G401 (cell line): ENCODE measurements at places on chromosomes 12 and 14. TPM values are rescaled to one million over a fixed set of nuclear protein-coding genes. Genes with fewer than 3 reads are reported as not detected.

- DNase-seq, result no peak
These were observed 122.3 kb upstream of the ATF1 start for GRCh38 chr12:50641566-50641965.

- DNase-seq, result peak; percentile 92
These were observed at the start of gene DNAL1 for GRCh38 chr14:73644531-73645247. Gene DNAL1 (plus strand): TSS chr14:73644986. CDS start chr14:73645040, 54 bp downstream.

- DNase-seq, result peak; percentile 85
These were observed 25.0 kb downstream of the HIP1R start for GRCh38 chr12:122860040-122860853.

Gene RASSF9
- 0.31 TPM in 1 of 2 replicates, not detected in the other for total RNA-seq

GRCh38 chr12:43028826-43029225 is 439.3 kb upstream of the PRICKLE1 start:
- DNase-seq, result no peak

DNA sequence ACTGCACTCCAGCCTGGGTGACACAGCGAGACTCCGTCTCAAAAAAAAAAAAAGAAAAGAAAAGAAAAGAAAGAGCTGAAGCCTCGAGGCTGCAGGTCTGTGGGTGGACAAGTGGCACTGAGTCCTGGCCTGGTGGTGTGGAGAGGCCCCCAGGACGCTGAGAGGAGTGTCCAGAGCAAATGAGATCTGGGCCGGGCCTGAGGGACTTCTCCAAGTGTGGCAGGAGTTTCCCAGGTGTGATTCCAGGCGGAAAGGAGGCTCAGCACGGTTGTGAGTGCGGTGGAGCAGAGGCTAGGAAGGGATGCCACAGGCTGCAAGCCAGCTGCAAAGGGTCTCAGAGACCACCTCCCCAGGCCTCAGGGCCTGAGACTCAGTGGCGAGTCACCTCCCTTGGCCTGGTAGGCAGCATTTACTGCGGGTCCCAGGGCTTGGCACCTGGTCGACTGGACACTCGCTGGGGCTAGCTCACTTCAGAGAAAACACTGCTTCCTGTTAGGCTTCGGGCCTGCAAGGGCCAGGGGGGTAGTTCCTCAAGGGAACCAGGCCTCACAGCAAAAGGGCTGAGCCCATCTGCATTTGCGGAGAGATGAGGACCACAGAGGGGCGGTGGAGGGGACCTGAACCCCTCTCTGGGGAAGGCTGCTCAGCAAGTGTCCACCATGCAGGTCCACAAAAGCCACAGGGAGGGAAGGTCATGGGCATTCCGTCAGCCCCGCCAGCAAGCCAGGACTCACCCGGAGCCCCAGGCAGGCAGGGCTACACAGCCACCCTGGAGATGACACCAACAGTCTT is 11.7 kb downstream of the TTC7B start:
- no peak for DNase-seq

GRCh38 chr14:52241087-52241793 is 26.3 kb upstream of the PTGDR start:
- DNase-seq, result no peak

Gene KCNJ8
- not detected in 2 replicates for total RNA-seq

Gene KRT7
- total RNA-seq, result 0.49 TPM in 1 of 2 replicates, not detected in the other

DNA sequence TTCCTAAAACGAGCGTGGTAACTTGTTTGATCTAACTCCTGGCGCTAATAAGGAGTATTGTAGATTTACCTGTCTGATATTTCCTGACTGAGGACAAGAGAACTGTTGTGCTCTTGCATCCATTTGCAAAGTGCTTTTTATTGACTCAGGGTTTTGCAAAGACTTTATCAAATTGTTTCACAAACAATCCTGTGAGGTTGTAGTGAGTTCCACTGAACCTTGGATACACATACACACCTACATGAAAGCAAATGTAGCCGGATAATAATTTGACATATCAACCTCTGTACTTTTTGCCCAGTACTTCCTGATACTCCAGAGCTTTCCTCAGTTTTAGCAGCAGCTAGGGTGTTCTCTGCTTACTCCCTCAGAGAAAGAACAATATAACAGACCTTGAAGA is 6.7 kb upstream of the PTGER2 start:
- no peak for DNase-seq

Gene P2RX7
- not detected in 2 replicates for total RNA-seq

Gene TSPAN19
- not detected in 2 replicates for total RNA-seq

- DNase-seq, result no peak
These were observed 9.7 kb upstream of the CACNA1C start for GRCh38 chr12:2043054-2043453.

DNA sequence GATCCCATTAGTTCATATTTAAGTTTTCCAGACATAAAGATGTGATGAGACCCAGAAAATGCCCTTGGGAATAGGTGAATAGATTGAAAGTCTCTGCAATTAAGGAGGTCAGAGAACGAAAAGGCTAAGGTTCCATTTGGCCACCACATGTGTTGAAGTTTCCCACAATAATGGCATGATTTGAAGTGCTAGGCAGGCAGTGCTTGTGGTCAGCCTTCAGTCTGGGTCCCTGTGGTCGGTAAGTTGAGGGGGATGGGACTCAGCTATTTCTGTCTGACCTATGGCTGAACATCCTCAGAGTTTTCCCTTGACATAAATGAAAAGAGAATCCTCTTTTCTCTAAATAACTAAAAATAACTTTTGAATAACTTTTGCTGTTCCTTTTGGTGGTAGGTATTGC is 92.4 kb downstream of the PELI2 start:
- no peak for DNase-seq

- no peak for DNase-seq
These were observed 59.8 kb downstream of the FOS start for GRCh38 chr14:75338398-75338797.

- DNase-seq, result no peak
These were observed at the start of gene BIN2 for GRCh38 chr12:51323966-51324895. Gene BIN2 (minus strand): TSS chr12:51324174. CDS start chr12:51324102, 72 bp downstream.

DNA sequence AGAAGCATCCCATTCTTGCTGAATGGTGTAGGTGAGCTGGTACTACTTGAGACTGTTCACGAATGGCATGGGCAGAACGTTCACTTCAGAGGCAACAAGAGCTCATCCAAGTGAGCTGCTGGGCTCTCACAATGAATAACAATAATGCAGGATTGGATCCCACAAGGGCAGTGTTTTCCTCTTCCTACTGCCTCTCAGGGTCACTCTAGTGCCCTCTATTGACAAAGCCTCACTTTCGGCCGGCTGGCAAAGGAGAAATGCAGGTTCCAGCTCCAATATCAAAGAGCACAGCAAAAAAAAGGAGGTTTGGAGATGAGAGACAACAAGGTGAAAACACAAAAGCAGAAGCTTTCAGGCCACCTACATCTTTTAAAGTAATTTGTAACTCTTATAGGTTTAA is 74.6 kb upstream of the MYF6 start:
- no peak for DNase-seq

- no peak for DNase-seq
These were observed 52.6 kb upstream of the RIC8B start for GRCh38 chr12:106721915-106722314.

DNA sequence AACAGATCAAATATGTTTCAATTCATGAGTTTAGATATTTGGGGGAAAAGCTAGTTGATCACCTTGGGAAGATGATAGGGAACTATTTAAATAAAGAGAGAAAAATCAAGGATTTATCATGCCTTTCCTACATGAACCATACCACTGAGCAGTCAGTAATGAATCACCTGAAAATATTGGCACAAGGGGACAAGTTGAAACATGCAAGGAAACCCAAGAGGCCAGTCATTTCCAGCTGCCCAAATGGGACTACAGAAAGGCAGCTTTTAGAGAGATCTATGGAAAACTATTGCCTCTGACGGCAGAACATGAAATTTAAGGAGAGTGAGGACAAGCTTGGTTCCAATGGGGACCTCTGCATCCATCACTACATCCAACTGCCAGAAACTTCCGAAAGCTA is 14.1 kb upstream of the ETV6 start:
- no peak for DNase-seq

DNA sequence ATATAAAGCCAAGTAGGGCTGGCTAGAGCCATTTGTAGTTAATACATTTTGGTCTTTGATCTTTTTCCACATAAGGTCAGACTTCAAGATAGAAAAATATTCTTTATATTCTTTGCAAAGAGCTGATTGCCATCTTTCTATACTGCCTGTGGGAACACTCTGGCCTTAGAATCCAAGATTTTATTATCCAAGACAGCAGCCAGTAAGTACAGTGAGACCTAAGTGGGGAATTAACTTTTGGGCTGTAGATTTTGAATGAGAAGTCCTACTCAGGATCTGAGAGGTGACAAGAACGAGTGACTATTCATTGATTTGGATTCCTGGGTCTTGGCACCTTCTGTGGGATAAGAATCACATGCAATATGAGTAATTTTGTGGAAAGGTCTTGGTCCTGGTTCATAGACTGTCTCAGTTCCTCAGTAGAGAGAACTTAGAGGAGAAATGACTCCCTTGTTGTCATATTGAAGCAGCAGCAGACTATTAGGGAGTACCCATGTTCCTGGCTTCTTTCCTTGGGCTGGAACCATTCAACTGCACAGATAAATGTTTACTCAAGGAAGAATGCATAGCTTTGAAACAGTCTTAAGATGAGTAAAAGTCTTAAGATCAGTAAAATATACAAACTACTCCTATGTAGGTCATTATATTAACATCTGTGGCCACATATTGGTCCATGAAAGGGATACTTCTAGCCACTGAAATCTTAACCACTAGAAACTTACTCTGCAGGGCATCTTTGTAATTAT is 353.8 kb downstream of the RAD51B start:
- DNase-seq, result no peak

DNA sequence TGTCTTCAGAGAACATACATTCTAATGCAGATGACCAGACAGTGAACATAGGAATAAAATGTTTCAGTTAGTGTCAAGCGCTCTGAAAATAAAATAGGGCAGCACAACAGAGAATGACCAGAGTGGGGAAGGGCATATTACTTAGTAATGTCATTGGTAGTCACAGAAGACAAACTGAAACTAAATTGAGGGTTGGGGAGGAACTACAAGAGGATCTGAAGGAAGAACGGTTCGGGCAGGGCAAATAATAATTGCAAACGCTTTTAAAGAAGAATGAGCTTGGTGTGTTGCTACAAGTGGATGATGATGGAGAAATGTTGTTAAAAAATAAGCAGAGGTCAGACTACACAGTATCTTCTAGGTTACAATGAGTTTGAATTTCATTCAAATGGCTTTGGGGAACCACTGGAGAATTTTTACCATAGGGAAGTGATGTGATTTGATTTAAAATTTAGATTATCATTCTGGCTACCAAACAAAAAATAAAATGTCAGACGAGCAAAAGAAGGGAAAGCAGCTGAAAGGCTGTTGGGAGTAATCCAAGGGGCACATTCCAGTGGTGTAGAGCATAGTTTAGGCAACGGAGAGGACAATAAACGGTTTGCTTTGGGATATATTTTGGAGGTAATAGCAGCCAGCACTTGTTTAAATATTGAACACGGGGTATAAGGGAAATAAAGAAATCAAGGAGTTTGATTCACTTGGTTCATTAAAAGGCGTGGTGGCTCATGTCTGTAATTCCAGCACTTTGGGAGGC is 56.3 kb upstream of the SLC6A13 start:
- DNase-seq, result no peak

GRCh38 chr12:130838284-130838950 is 633 bp downstream of the STX2 start:
- peak; percentile 51 for DNase-seq

Gene ERP27
- not detected in 2 replicates for total RNA-seq

GRCh38 chr14:22547313-22547947 is 41.6 kb downstream of the DAD1 start:
- no peak for DNase-seq

Gene ADCY6
- 23.1 and 29.8 TPM in 2 replicates for total RNA-seq

Gene LRRC43
- total RNA-seq, result not detected in 2 replicates

DNA sequence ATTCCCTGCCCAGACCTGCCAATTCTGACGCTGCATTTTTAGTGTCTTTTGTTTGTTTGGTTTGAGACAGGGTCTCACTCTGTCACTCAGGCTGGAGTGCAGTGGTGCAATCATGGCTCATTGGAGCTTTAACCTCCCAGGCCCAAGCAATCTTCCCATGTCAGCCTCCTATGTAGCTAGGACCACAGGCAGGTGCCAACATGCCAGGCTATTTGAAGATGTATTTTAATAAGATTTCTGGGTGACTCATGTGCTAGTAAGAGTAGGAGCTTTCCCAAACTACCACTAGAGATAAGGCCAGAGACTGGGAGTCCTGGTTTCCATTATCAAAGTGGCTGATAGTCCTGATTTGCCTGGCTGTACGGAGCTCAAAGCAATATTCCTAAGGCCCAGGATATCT is 693.3 kb downstream of the MED13L start:
- no peak for DNase-seq

DNA sequence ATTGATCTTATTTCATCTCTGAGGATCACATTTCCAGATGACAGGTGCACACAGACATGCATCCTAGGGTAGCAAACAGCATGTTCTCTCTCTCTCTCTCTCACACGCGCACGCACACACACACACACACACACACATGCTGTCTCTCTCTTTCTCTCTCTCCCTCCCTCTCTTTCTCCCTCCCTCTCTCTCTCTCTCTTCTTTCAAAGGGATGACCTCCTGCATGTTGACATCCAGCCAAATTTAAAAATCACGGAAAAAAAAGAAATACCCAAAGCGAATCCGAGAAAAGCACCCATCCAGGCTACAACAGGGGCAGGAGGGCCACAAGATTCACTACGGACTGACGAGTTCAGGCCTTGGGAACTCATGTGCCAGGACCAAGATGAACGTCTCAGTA is 2.3 kb downstream of the KSR2 start:
- peak; percentile 64 for DNase-seq

DNA sequence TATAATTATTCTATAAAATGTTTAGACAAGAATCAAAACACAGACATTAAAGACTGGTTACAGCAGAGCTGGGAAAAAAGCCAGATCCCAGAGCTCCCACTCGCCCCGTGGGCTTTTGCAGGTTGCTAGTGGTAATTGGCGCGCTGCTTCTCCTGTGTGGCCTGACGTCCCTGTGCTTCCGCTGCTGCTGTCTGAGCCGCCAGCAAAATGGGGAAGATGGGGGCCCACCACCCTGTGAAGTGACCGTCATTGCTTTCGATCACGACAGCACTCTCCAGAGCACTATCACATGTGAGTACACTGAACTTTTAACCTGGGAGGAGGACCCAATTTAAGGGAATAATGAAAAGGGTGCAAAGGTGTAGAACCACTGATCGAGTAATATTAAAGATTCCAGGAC is 7.5 kb downstream of the TMEM52B start:
- DNase-seq, result no peak

Gene PPFIBP1
- 27.1 and 43.4 TPM in 2 replicates for total RNA-seq

GRCh38 chr12:93592641-93593406 is 20.3 kb downstream of the SOCS2 start:
- DNase-seq, result no peak

Gene GDF3
- total RNA-seq, result not detected in 2 replicates

Gene C1R
- total RNA-seq, result 0.78 and 0.98 TPM in 2 replicates

Gene PTPRQ
- total RNA-seq, result not detected in 2 replicates

Gene ZNF385A
- total RNA-seq, result 6.0 and 8.6 TPM in 2 replicates

- no peak for DNase-seq
These were observed 174.6 kb upstream of the DDHD1 start for GRCh38 chr14:53327716-53328115.

Gene TMEM63C
- total RNA-seq, result 0.06 TPM in 1 of 2 replicates, not detected in the other

DNA sequence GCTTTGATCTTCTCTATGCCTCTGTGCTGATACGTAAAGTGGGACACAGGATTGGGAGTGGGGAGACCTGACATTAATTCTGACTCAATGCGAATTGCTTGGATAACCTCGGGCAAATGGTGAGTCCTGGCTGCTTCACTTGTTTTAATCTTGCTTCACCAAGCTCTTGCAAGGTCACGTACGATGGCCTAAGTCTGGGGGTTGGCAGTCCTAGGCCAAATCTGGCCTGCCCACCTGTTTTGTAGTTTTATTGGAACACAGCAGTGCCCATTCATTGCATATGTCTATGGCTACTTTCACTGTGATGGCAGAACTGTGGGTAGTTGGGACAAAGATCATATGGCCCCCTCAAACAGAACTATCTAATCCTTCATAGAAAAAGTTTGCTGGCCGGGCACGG is 13.4 kb downstream of the CLSTN3 start:
- DNase-seq, result no peak
